ENCODE measurements at places on chromosomes 16 and 17.
A peak's percentile ranks its signal among the peaks of the same experiment; 100 is the strongest.

DNA sequence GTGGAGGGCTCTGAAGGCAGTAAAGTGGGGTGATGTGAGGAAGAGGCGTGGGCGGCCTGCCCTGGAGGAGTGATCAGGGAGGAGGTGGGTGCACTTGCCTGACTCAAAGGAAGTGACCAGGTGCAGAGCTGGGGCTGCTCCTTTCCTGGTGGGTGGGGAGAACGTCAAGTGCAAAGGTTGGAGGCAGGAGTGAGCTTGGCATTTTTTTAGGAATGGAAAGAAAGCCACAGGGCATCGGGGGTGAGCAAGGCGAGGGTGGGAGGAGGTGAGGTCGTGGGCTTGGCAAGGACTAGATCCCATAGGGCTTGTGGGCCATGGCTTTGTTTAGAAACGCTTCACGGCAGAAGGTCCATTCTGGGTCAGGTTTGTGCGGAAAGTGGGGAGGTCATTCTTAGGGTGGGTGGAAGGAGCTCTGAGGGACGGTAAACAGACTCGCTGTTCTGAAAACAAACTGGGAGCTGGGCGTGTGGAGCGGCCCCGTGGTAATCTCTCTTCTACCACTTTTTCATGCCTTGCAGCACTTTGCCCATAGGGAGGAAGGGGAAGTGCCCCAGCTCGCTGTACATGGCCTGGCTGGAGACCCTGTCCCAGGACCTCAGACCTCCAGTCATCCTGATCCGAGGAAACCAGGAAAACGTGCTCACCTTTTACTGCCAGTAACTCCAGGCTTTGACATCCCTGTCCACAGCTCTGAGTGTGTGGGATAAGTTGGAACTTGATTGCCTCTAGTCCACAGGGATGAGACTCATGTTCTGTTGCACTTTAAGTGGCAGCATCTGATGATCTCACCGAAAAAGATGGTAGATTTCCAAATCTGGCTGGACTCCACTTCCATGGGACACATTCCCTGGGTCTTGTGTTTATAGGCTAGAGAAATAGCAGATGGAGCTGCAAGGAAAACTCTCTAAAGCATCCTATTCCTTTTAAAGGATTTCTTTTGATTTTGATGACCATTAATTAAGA, 18.9 kb upstream of the HERPUD1 start:
- no peak for DNase-seq
- no peaks in the 10 kb centered on the region for H3K36me3 ChIP-seq
- H3K27ac ChIP-seq = no peak overlapping the region
- H3K4me1 ChIP-seq = peaks cover 29% of the 10 kb centered on the region

GRCh38 chr16:51119556-51119955, 31.5 kb downstream of the SALL1 start:
- H3K4me1 ChIP-seq = no peaks in the 10 kb centered on the region
- H3K36me3 ChIP-seq = no peaks in the 10 kb centered on the region
- no peak for DNase-seq
- no peak overlapping the region for H3K4me3 ChIP-seq
- H3K27ac ChIP-seq = no peak overlapping the region

DNA sequence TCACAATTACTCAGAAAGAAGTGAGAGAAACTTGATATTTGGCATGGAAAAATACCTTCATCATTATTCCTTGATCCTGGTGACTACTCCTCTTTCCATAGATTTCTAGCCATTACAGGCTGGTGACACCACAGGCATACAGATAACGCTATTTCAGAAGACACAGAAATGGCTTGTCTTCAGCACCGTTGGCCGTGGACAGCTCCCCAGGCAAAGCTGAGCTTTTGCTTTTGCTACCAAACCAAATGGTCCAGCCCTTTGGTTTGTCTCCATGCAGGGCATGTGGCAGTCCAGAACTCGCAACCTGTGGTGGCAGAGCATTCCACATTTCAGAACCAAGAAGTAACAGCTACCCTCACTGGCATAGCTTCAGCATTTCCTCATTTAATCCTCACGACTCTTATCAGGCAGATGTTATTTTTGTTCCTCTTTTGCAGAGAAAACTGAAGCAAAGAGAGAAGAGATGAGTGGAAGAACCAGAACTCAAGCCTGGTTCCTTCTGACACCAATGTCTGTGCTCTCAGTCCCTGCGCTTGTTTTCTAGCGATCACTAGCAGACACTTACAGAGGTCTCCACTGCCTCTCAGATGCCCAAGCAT, 55.5 kb downstream of the HS3ST4 start:
- no peaks in the 10 kb centered on the region for H3K4me1 ChIP-seq
- H3K27me3 ChIP-seq = no peaks in the 10 kb centered on the region
- no peak for DNase-seq
- H3K27ac ChIP-seq = no peak overlapping the region
- no peak overlapping the region for H3K4me3 ChIP-seq

DNA sequence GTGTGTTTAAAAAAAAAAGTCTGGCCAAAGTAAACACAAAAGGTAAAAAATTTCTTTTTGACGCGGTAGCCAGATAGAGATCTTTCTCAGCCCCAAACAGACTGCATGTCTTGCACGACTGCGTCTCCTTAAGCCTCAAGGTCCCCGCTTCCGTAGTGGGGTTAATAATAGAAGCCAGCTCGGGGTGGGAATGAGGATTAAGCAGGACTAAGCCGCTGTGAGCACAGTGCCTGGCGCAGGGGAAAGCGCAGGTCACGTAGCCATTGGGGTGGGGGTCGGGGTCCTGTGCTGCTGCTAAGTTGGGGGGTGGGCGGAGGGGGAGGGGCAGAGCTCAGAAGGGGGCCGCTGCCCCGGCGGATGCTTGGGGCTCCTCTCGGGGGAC, 521 bp downstream of the GGA2 start:
- peaks cover 3% of the 10 kb centered on the region for H3K36me3 ChIP-seq
- peaks cover 29% of the 10 kb centered on the region for H3K4me1 ChIP-seq
- DNase-seq = no peak
- no peaks in the 10 kb centered on the region for H3K27me3 ChIP-seq

DNA sequence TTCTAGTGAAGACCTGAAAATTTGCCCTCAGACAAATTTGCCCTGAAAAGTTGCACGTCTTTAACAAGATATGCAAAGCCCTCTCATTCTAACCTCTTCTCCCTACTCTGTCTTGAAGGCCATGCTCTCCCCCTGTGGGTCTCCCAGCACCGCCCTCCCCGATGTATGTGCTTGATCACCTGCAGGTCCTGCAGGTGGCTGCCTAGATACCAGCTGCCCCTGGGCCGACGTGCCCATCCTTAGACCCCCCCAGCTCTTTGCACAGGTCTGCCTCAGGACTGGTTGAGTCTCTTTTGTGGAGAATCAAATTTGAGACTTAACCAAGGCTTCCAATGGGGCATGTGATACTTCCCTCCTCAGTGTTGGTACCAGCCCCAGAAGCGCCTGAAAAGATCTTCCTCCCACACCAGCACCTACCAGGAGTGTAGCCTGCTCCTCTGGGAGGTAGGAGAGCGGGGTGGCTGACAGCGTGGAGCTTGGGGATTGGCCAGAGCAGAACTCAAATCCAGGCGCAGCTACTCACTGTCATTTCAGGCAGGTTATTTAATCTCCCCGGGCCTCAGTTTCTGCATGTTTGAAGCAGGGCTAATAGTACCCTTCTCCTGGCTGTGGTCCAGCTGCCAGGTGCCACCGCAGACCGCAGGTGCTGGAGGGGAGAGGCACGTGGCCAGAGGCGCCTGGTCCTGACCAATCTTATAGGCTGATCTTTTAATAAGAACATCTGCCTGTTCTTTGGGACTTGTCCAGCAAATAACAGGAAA, 4.5 kb upstream of the MRPL38 start:
- H3K4me3 ChIP-seq = no peak overlapping the region
- H3K27ac ChIP-seq = no peak overlapping the region
- no peak for DNase-seq
- H3K4me1 ChIP-seq = peaks cover 6% of the 10 kb centered on the region
- no peaks in the 10 kb centered on the region for H3K27me3 ChIP-seq

DNA sequence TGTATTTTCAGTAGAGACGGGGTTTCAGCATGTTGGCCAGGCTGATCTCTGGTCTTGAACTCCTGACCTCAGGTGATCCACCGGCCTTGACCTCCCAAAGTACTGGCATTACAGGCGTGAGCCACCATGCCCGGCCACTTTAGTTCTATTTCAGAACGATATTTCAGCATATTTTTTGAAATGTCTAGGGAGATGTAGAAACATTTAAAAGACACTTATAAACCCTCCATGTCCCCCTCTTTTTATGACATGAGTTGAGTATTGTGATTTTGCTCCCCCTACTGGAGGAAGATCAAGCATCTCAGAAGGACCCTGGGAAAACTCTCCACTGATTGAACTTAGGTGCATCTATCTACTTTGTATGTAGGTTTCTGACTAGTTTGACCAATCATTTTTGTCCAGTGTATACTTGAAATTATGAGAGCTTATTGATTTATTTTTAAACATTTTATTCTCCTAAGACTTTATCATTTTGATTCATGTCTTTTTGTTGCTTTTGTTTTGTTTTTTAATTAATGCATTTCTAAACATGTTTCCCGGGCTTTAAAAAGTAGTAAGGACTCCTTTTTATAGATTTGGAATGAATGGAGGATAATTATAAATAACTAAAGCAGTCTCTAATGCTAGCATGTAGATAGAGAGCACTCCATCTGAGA, 105.1 kb downstream of the CHD9 start:
- H3K27ac ChIP-seq = no peak overlapping the region
- no peak overlapping the region for H3K4me3 ChIP-seq
- H3K36me3 ChIP-seq = peaks cover 12% of the 10 kb centered on the region
- DNase-seq = no peak
- no peaks in the 10 kb centered on the region for H3K4me1 ChIP-seq

- H3K4me1 ChIP-seq = peaks cover 45% of the 10 kb centered on the region
- H3K27me3 ChIP-seq = no peaks in the 10 kb centered on the region
- H3K27ac ChIP-seq = peak overlapping the region; percentile 98
These were observed 3.8 kb downstream of the PMP22 start for GRCh38 chr17:15261258-15261801.

- H3K4me3 ChIP-seq = no peak overlapping the region
- peaks cover 27% of the 10 kb centered on the region for H3K36me3 ChIP-seq
- H3K27me3 ChIP-seq = no peaks in the 10 kb centered on the region
These were observed 4.6 kb downstream of the SMCR8 start for GRCh38 chr17:18319604-18320256.

GRCh38 chr17:57892146-57892819, 42.4 kb upstream of the MRPS23 start:
- H3K4me3 ChIP-seq = no peak overlapping the region
- peak; percentile 94 for DNase-seq
- H3K27ac ChIP-seq = peak overlapping the region; percentile 93
- H3K27me3 ChIP-seq = no peaks in the 10 kb centered on the region

DNA sequence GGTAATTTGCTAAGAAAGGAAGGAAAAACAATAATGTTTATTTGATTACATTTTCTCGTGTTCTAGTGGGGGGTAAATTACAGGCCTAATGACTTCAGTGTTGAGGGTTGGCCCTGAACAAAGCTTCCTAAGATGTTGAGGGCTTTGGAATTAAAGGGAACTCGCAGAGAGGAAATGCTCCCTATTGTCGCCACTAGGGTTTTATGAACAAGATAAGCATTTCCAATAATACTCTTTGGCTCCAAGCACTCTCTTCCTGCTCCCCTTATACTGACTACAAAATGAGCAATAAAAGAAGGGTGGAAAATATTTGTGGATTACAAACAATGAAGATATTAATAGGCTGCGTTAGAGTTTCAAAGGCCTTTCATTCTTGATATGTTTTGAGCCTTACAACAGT, 363.6 kb downstream of the HS3ST3B1 start:
- no peaks in the 10 kb centered on the region for H3K36me3 ChIP-seq
- H3K4me3 ChIP-seq = no peak overlapping the region
- H3K27ac ChIP-seq = no peak overlapping the region
- no peak for DNase-seq
- no peaks in the 10 kb centered on the region for H3K27me3 ChIP-seq

DNA sequence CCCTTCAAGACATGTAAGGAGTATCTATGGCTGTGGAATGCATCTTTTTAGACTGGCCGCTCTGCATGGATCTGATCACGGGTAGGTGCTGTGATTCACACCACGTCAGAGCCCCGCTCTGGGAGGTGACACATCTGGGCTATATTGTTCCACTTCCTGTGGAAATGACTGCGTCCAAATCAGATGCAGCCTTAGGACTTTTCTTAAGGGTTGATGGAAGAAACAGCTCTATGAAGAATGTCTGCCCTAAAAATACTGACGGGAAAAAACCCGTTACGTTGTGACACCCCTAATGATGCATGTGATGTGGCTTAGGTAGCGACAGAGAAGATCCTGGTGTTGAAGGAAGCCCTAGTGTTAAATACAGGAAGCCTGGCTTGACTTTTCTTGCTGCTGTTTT, 12.2 kb downstream of the BANP start:
- no peak overlapping the region for H3K27ac ChIP-seq
- H3K4me1 ChIP-seq = peaks cover 27% of the 10 kb centered on the region
- no peaks in the 10 kb centered on the region for H3K27me3 ChIP-seq
- H3K36me3 ChIP-seq = no peaks in the 10 kb centered on the region

DNA sequence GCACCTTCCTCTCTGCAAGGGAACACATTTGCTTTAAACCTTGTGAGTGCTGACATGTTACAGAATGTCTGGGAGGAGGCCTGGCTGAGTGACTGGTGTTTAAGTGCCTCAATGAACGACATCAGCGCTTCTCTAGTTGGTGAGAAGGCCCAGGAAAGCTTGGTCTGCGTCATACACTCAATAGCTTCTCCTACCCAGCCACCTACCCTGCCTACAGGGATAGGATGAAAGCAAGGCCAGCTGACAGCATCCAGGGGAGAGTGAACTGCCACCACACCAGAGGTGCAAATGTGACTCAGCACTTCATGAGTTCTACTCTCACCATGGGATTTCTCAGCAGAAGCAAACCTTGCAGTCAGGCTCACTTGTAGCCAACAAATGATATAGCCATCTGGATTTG, 31.7 kb upstream of the CFAP20 start:
- H3K27ac ChIP-seq = no peak overlapping the region
- H3K4me3 ChIP-seq = no peak overlapping the region
- DNase-seq = no peak
- H3K27me3 ChIP-seq = no peaks in the 10 kb centered on the region
- H3K36me3 ChIP-seq = peaks cover 52% of the 10 kb centered on the region
- H3K4me1 ChIP-seq = no peaks in the 10 kb centered on the region

DNA sequence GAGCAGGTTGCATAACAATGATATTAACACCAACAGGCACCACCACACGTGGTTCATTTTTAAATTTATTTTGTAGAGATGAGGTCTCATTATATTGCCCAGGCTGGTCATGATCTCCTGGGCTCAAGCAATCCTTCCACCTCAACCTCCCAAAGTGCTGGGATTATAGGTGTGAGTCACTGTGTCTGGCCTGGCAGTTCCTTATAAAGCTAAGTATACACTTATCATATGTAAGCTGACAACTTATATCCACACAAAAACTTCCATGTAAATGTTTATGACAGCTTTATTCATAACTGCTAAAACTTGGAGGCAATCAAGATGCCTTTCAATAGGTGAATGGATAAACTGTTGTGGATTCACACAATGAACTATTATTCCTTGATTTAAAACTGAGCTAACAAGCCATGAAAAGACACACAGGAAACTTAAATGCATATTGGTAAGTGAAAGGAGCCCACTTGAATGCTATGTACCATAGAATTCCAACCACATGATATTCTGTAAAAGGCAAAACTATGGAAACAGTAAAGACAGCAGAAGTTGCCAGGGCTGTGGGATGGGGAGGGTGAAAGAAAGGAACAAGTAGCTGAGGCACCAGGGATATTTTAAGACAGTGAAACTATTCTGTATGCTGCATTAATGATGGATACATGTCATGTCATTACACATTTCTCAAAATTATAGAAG, 156.5 kb upstream of the KCNJ18 start:
- no peak for DNase-seq
- H3K4me3 ChIP-seq = no peak overlapping the region
- no peaks in the 10 kb centered on the region for H3K4me1 ChIP-seq
- no peak overlapping the region for H3K27ac ChIP-seq

Data from tibial artery (tissue), 4 donors.